ENCODE measurements at places on chromosomes 11 and 22.

GRCh38 chr11:75474878-75475766 is 42.1 kb upstream of the KLHL35 start:
- DNase-seq = no peak

DNA sequence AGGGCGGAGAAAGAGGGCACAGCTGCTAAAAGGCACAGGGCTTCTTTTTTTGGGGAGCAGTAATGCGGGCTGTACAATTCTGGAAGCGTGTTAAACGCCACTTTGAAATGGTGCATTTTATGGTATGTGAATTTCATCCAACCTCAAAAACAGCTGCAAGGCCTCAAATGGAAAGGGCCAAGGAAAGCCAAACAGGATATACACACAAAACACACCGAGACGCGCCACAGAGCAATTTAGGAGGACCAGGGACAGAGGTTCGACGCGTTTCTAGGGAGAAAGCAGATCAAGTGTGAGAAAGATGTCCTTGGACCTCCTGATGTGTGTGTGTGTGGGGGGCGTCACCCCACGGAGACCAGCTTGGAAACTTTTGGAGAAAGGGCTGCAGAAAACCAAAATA is 31.1 kb downstream of the TSPAN4 start:
- no peak for DNase-seq

GRCh38 chr11:4213746-4214145 is 119.1 kb downstream of the RRM1 start:
- DNase-seq = no peak

DNA sequence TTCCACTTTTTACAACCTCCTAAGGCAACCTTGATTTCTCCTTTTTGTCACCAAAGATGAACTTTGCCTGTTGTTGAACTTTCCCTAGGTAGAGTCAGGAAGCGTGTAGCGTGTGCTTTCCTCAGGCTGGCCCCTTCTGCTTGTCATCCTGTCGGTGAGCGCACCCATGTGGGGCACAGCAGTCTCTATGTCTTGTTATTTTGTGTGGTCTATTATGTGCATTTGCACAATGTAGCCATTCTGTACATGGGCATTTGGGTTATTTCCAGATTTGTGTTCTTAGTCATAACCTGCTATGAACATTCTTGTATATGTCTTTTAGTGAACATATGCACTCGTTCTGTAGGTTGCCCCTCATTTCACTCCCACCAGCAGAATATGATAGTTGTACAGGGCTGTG is 34.9 kb downstream of the CABIN1 start:
- DNase-seq = no peak

GRCh38 chr11:132911186-132911585 is 621.1 kb downstream of the OPCML start:
- no peak for DNase-seq

DNA sequence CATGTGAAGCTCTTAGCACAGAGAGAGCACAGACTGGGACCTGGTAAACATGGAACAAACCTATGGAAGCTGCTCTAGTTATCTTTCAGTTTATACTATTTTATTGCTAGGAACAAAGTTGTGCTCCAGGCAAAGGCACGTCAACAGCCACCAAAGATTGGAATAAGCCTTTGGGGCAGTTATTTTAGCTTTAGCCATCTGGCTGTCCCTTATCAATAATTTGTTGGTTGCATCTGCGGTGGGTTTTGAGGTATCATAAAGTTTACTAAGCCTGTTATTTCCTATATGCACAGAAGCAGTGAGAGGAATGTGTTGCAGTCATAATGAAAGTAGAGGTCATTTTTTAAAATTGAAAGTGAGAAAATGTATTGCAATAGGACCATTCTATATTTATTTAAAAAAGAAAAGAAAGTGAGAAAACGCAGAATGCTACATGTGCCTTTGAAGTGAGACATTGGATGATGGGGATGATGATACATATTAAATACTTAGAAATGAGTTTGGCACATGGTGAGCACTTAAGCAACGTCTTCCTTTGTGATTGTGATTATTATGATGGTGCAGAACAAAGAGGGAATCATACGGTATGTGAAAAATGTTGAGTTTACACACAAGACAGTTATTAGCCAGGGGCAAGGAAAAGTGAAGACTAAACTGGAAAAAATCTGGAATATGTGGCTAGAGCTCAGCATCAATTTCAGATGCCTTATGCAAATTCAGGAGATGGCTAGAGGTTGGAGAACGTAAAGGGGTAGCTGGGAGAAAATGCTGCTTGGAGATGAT is 58.3 kb downstream of the PRR5L start:
- DNase-seq = no peak

DNA sequence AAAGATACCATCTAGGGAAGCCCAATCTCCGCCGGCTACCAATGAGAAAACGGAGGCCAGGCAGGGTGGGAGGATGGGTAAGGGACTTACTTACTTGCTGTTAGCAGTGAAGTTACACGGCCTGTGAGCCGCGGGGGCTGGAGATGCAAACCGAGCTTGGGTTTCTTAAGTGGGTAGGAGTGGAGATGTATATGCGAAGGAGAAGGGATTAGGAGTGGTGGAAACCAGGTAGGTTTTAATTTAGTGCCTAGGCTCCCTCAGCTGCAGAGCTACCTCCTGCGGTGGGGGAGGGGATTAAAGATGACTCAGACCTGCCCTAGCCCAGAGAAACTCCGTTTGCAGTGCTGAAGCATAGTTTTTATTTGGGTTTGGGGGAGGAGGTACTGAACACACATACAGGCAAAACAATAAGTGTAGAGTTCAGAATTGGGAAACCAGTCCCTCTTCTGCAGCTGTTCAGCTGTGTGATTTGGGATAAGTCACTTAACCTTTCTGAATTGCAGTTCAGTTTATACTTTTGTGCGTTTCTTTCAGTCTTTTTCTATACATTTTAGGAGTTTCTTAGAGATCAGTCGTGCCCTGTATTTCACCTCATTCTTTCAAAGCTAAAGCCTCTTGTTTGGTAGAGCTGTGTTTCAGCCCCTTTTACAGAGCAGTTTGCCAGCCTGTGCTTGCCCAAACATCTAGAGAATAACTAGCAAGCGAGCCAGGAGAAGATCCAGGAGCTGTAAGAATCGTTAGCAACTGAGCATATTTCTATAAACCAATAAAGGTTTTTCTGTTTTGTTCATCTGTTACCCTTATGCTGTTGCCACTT is 596 bp upstream of the TNRC6B start:
- DNase-seq = peak; percentile 61

DNA sequence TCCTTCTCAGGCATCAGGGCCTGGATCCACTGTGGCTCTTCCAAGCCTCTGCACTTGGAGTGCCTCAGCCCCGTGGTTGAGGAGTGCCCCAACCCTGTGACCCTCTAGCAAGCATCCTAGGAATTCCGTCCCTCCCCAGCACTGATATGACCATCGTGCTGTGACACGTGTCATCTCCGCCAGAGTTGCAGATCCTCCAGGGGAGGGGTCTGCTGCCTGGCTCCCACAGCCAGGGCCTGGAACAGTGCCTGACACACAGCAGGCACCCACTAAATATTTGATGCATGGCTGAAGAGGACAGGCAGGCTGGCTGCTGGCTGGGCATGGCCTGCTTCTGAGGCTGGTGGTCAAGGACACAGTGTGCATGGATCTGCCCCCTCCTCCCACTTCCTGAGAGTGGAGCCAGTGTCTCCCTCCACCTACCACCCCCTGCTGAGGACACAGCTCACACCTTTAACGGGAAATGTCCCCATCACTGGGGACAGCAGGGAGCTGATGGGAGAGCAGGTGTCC is 1.7 kb upstream of the CD81 start:
- no peak for DNase-seq

GRCh38 chr11:65327021-65327420 is 6.6 kb upstream of the DPF2 start:
- no peak for DNase-seq

GRCh38 chr11:3159296-3160190 is 5.6 kb downstream of the OSBPL5 start:
- no peak for DNase-seq

DNA sequence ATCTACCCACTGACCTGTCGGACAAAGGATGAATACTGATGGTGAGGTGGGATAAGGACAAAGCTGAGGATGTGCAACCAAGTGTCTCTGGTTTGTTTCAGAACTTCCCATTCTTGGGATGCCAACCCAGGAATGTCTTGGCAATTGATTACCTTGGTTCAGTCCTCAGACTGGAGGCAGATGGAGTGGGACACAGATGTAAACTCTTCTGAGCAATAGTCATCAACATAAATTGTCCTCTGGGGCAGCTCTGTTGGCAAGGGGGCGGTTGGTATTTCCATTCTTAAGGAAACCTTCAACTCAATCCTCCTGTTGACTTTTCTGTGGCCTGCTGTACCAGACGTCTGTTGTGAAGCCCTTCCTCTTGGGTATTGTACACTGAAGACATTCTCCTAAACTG is 6.8 kb downstream of the ABTB2 start:
- no peak for DNase-seq

- DNase-seq = peak; percentile 77
These were observed at the start of gene ARSA for GRCh38 chr22:50627642-50628542. ARSA (minus strand) TSS chr22:50628152; CDS start chr22:50627779, 373 bp downstream.

DNA sequence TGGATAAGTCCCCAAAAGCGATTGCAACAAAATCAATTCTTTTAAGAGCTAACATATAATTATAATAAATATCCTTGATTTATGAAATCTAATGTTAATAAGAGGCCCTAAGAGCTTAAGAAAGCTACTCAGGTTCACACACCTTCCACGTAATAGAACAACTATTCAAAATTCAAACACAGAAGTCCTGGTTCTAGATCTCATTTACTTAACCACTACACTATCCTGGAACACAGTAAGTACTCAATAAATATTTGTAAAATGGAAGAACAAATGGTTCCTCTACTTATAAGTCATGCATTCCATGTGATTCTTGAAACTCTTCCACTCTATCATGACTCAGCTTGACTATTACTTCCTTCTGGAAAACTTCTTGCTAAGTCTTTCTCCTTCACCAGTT is 268.2 kb downstream of the FAM181B start:
- DNase-seq = no peak

GRCh38 chr11:95821640-95822039 is 31.3 kb downstream of the CEP57 start:
- DNase-seq = peak; percentile 16

GRCh38 chr11:128933481-128934178 is 9.0 kb downstream of the TP53AIP1 start:
- no peak for DNase-seq

DNA sequence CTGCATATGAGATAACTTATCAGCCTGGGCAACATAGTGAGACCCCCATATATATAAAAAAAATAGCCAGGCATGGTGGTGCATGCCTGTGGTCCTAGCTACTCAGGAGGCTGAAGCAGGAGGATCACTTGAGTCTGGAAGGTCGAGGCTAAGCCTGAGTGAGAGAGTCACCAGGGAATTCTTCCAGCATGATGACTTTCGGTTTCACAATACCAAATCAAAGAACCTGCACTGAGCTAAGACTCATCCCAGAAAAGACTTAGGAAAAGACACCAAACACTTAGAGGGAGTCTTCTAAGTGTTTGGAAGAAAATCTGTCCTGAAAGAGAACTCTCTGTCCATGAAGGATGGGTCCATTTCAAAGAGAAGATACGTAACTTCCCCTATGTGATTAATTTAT is 12.7 kb downstream of the STK33 start:
- no peak for DNase-seq

- DNase-seq = no peak
These were observed 528.1 kb downstream of the DLG2 start for GRCh38 chr11:85098996-85099395.

GRCh38 chr22:25067851-25068421 is 115.4 kb downstream of the KIAA1671 start:
- no peak for DNase-seq

DNA sequence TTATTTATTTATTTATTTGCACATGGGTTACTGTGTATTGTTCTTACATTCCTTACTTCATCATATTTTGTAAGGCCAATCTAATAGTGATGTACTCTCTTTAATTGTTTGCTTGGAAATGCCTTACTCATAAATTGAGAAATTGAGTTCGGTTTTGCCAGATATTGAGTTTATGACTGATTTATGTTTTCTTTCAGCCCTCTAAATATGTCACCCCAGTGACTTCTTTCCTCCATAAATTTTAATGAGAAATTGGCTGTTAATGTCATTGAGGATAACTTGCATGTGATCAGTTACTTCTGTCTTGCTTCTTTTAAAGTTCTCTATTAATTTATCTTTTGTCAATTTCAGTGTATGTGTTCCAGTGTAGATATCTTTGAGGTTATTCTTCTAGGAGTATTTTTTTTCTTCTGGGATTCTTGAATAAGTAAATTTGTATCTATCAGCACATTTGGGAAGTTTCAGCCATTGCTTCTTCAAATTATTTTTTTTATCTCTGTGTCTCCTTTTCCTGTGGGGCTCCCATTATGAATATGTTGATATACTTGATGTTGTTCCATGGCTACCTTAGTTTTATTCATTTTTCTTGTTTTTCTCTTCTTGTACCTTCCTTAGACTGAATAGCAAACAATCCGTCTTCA is 47.8 kb downstream of the XKR3 start:
- DNase-seq = no peak

GRCh38 chr11:31728432-31728831 is 82.7 kb downstream of the PAX6 start:
- no peak for DNase-seq

DNA sequence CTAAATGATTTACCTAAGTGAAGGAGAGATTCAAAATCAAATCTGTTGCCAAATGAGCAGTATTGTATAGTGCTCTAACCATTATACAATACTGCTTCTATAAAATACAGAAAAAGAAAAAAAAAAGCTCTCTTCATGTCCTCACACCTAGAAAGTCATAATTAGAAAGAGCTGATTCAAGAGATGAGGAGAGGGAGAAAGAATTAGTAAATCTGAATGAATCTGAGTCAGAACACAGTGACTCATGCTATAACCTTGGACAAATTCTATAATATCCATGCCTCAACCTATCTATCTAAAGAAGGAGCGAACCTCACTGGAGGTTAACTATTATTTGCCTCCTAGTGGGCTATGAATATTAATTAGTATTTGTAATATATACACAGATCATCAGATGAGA is 29.4 kb downstream of the AMBRA1 start:
- DNase-seq = peak; percentile 22

DNA sequence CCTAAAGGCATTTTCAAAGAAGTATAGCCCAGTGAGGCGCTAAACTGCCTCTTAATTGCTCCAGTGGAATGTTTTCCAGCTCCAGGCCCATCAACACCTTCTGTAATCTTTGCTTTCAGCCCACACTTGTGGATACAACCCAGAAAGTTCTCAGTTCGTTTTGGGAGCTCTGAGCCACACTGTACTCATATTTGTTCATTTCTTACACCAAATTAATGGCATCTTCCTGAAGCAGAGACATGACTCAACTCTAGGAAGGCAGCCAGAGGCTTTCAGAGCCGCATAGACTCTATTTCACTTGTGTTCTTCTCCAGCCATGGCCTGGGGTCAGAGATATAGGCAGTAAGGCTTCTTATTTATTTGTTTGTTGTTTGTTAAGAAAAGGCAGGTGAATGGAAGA is 175.5 kb upstream of the NCAM1 start:
- DNase-seq = no peak

GRCh38 chr11:77776455-77776854 is 44.1 kb downstream of the RSF1 start:
- DNase-seq = no peak

GRCh38 chr11:94737171-94737611 is 31.0 kb upstream of the AMOTL1 start:
- DNase-seq = peak; percentile 59

Measured in ACHN (cell line).